T-helper 17 cell (primary cell): ENCODE measurements at places on chromosomes 3 and 15.

DNA sequence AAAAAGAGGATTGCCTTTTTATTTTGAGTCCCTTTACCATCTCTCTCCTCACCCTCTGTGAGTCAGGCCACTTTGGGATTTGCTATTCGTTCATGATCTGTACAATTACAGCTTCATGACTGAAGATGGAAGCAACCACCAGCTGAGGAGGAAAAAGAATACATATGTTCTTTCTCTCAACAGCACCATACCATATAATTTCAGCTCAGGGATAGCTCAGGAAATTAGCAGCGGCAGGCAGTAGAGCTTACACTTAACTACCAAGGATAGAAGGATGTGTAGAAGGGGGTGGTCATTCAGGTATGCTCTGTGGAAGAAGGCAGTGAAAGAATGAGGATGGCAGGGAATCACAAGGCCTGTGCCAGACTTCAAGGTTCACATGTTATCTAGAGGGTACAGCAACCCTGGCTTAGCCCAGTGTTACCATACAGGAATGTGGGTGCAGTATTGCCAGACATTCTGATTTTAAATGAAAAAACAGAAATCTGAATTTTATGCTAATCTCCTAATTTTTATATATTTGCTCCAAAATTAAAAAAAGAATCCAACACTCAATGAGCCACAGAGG, 17.9 kb downstream of the PLS1 start:
- no peak for DNase-seq

DNA sequence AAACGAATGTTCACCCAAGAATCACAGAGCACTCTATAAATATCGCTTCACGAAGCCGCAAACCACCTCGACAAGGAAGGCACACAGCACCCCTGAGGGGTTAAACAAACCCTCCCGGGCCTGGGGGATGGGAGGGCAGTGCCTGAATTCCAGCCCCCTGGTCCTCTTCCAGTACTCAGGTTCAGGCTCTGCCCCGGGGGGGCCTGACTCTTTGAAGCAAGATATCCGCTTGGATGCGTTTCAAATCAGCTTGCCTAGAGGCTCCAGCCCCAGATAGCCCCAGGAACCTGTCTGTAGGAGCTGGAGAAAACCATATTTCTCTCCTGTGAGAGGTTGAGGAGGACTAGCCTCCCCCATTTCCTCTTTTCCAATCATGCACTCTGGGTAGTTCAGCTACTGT, 194.7 kb downstream of the WNT5A start:
- no peak for DNase-seq

GRCh38 chr15:35444557-35445204, 101.3 kb downstream of the DPH6 start:
- no peak for DNase-seq

DNA sequence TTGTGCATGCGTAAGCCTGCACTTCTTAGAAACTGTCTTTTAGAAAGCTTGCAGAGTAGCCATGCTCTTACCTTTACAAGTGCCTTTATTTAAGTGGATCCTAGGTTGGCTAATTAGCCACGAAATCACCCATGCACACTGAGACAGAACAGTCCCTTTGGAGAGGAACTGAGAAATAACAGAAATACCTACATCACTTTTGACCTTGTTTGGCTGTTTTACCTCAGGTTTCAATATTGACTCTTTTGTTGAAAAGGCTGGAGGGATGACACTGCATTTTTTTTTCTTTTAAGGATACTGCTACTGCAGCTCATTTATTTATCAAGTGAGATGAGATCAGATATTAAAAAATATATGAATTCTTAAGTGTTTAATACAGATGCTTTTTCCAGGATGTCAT, 155.6 kb upstream of the GOLIM4 start:
- no peak for DNase-seq

DNA sequence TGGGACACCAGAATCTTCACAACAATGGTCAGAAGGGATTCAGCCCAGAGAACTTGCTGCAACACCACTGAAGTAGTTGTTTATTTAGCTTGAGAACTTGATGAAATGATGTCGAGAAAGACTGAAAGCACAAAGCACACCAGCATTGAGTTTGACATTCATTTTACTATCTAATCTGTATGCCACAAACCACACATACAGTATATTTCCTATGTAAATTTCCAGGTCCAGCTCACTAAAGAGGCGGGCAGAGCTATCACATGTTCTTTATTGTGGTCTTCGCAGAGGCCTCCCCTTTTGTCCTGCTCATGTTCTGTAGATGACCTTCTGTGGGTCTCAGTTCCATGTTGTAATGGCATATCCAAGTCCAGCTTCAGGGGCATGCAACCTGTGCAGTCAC, 10.4 kb upstream of the FMN1 start:
- DNase-seq, result no peak

- no peak for DNase-seq
Observed at GRCh38 chr3:161117646-161118045, 12.5 kb upstream of the B3GALNT1 start.

- DNase-seq, result no peak
Observed at GRCh38 chr3:43317461-43318316, 31.3 kb downstream of the SNRK start.

DNA sequence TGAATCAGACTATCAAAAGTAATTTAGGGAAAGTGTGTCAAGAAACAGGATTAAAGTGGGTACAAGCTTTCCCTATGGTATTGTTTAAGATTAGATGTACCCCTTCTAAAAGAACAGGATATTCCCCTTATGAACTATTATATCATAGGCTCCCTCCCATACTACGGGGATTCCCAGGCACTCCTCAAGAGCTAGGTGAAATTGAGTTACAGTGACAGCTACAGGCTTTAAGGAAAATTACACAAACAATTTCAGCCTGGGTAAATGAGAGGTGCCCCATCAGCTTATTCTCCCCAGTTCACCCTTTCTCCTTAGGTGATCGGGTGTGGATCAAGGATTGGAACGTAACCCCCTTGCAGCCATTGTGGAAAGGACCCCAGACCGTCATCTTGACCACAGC, 240.8 kb upstream of the CNTN6 start:
- DNase-seq, result no peak

GRCh38 chr15:67146234-67146633, 80.8 kb downstream of the SMAD3 start:
- DNase-seq, result no peak

- DNase-seq, result no peak
Observed at GRCh38 chr3:183697123-183697609, 431 bp upstream of the YEATS2 start.

GRCh38 chr15:73284090-73284716, 84.6 kb downstream of the HCN4 start:
- no peak for DNase-seq

DNA sequence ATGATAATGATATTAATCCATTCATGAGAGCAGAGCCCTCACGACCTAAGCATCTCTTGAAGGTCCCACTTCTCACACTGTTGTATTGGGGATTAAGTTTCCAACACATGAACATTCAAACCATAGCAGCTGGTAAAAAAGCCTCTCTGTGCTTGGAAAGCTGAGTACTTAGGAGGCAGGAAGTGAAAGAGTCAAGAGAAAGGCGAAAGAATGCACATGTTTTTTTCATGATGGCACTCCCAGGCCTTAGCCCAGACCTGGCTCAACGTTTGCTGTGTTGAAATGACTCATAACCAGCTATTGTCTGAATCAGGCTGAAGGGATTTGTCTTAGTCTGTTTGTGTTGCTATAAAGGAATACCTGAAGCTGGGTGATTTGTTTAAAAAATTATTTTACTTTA, 84.4 kb upstream of the RGMA start:
- no peak for DNase-seq

DNA sequence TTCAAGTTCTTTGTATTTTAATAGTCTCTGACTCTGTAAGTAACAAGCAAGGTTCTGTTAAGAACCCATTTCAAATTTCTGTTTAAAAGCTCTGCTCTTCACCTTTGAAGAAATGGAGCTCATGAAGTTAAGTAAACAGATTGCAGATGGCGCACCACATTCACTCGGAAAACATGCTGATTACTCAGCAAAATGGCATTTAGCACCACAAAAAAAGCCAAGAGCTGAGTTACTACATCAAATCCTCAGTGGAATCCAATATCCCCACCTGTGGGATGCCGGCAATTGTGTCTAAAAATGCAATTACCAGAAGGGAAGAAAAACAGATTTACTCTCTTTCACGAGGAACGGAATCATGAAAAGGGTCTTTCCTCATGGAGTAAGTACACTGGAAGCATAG, 758.0 kb downstream of the NTRK3 start:
- no peak for DNase-seq

DNA sequence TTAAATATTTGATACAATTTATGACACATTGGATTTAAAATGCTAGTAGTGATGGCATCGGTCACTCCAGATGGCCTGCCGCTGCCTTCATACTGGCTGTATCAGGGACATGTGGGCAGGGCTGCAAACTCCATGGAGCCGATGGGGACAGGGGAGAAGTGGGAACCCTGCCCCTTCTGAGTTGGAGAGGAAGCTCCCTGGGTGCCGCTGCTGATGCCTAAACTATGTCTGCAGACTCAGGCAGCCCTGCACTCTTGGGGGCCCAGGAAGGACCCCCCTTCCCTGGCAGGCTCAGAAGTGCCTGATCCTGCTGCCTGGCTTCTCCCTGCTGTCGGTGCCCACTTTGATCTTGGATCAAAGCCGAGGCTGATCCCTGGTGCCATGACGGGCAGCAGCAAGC, 1522.1 kb downstream of the OTOL1 start:
- no peak for DNase-seq

DNA sequence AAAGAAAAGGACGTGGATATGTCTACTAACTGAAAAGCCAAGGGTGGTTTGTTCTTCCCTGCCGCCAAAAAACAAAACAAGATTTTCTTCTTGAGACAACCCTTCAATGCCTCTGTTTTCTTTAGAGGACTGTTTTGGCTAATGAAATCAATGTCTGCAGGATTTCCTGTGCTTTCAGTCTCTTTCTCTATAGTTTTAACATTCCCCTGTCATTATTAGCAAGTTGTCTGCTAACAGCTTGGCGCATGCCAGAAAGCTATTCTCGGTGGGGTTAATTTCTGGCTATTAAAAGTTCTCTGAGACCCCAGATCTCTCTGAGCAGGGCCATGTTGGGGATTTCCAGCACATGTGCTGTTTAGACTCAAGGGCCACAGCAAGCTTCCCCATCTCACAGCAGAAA, 56.7 kb downstream of the ITPR1 start:
- no peak for DNase-seq

DNA sequence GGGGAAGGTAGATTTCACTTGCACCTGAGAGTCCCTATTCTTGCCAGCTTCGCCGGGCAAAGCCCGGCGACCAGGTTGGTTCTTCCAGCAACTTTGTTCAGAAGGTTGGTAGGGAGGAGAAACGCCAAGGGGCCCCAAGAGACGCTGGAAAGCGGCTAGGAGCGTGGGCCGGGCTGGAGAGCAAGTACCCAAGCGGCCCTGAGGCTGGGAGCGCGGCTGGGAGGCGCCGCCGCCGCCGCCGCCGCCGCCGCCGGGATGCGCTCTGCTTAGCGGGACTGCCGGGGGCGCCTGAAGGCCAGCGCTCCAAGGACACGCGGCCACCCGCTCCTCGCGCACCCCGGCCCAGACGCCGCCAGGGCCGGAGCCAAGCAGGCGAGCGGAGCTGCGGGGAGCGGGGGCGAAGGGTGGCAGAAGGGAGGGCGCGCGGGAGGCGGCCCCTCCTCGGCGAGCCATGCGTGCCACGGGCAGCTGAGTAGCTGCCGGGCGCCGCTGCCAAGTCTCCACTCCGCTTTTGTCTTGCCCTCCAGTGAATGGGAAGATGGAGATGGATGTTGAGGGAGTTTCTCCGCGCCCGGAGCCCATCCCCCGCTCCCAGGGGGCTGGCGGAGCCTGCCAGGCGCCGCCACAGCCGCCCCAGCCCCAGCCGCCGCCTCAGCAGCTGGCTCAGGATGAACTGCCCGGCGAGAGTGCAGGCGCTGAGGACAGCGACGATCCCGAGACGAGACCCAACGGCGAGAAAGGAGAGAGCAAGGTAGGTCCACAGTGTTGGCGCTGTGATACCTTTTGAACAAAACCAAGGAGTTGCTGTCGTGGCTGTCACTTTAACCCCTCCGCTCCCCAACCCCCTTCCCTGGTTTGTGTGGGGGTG, 227.4 kb upstream of the AZI2 start:
- no peak for DNase-seq

DNA sequence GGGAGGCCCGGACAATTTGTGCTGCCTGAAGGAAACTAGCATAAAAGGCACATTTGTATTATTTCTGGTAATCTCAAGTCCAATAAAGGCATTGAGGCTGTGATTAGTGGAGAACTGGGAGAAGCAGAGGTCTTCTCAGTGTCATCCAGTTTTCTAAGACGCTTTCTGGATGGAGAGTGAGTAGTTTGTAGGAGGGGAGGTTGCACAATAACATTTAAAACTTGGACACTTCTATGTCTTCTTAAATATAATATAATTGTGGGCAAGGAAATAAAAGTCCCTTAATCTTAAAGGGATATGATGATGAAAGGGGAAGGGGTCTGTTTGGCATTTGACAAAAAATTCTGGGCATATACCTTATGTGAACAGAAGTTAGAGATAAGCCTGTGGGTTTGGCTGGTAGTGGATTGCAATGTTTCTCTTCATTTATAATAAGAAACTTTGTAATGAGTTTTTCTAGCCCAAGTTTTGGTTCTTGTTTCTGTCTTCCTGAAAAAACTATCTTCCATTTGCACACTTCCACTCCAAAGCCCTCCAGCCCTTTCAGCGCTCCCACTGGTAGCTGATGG, 291.6 kb upstream of the TGFBR2 start:
- DNase-seq, result no peak

DNA sequence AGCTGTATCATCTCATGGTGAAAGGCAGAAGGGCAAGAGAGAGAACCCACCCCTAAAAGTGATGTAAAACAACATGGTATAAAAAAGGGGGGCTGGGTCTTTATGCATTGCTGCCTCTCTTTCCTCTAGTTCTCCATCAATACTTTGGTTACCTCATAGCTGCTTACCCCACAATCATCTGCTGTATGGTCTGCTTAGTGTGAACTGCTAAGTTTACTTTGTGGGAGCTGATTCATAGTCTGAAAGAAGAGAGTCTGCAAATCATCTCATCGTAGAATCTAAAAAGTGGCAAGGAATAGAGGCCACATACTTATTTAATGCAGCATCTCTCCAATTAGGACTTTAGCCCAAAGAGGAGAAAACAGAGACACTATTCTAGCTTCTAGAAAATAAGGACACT, 546.8 kb downstream of the GBE1 start:
- no peak for DNase-seq

DNA sequence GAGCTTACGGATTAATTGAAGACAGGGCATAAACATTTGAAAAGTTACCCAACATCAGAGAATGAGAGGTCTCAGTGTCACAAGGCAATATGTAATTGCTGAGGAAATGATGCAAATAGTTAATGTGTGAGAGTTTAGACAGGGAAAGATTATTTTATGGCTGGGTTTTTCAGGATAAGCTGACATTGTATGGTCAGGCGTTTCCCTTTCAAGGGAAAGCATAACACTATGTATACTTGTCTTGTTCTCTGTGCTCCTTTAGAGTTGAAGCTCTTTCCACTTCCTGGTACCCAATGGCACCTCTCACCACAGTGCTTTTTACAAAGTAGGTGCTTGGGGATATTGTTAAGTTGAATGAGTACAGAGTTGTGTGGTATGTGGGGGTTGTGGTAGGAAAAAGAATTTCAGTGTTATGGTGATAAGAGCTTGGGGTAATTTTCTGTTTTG, 19.9 kb downstream of the IQGAP1 start:
- DNase-seq, result no peak

- no peak for DNase-seq
Observed at GRCh38 chr3:114418107-114418506, 124.3 kb downstream of the TIGIT start.

GRCh38 chr15:71121442-71121841, 6.2 kb downstream of the THSD4 start:
- DNase-seq, result no peak
